ENCODE measurements at places on chromosomes 16 and 17.
A peak's percentile ranks its signal among the peaks of the same experiment; 100 is the strongest.

GRCh38 chr17:66250686-66251085 is 21.5 kb upstream of the APOH start:
- no peak for DNase-seq

DNA sequence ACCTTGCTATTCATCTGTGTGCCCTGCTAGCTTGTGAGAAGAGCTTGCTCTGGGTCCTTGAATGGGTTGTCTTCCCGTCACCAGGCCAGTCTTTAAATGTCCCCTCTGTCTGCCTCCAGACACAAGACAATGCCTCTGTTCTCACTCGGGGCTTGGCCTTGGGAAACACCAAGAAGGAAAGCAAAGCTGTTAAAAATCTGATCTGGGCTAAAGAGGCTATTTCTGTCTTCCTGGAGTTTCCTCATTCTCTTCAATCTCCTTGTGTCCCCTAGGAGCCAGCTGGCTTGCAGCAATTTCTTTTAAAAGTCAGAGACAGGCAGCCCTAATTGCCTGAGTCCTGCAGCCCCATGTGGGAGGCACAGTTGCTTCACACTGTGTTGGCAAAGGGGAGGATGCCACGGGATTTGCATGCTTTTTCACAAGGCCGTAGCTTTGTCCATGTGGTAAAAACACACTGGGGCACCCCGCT is 2.5 kb downstream of the DNAI2 start:
- no peak for DNase-seq

GRCh38 chr17:379531-380465 is 27.2 kb upstream of the RPH3AL start:
- DNase-seq, result no peak

DNA sequence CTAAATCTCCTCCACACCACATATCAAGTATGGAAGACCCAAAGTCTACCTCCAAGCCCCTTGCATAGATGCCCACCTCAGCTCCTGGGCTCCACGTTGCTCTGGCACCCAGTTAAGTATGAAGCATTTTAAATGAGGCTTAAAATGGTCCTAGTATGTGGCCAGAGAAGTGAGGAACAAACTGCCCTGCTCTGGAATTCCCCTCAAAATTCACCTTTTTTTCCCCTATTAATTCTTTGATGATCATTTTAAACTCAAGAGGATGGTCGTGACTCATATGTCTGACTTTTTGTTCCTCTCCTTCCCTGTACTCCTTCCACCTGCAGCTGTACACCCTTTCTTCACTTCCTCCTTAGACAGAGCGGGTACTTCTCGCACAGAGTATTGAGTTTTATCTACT is 234.5 kb upstream of the MYOCD start:
- no peak for DNase-seq

DNA sequence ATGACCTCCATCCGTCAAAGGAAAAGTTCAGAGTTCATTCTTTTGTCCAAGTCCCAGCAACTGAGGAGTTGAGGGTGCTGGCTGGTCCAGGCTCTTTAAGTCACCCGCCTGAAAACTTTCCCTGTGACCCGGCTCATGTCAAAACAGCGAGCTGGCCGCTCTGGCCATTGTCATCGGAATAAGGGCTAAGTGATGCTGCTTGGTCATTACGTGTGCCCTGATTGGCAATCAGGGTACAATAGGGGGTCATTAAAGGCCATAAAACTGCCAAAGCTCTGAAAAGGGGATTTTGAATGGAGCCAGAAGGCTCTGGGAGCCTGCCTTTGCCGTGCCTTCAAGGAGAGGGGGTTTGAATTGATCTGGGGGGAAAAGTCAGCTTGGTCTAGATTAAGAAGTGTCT is 88.5 kb upstream of the IRX3 start:
- no peak for DNase-seq

DNA sequence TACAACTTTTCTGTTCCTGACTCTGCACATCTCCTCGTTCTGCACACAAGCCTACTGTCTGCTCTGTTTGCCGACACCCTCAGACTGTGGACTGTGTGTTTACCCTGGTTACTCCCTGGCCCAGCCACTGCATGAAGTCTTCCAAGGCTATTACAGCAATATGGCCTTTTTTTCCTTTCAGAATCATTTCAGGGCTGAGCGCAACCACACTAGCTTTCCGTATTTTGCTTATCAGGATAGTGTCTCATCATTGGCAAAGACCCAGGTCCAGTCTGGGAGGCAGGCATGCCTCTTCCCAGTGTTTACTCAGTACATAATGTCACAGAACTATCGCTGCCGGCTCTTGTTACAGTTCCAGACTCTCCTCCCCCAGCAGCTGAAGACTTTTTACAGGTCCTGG is 10.1 kb downstream of the DNAH9 start:
- DNase-seq, result no peak

GRCh38 chr16:46612121-46612520 is 9.1 kb downstream of the SHCBP1 start:
- no peak for DNase-seq

DNA sequence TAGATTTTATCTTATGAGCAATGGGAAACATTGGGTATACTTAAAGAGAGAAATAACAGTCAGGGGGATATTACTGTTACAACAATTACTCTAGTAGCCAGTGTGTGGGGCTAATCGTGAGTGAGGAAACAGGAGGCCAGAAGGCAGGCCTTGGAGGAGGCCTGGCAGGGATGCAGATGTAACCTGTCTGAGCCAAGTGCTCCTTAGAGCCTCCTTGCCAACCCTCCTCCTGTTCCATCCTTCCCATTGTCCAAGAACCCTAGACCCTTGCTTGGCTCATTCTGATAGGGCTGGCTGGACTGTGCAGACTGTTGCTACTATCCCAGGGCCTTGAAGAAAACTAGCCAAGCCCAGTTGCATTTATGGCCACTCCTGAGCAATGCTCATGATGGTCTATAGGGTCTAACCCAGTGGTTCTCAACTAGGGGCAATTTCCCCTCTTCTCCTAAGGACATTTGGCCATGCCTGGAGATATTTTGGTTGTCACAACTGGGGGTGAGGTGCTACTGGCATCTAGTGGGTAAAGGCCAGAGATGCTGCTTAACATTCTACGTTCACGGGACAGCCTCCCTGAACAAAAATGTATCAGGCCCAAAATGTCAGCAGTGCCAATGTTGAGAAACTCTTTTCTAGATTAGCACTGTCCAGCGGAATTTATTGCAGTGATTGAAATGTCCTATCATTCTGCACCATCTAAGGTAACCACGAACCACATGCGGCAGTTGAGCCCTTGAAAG is 24.4 kb upstream of the WSCD1 start:
- no peak for DNase-seq

- DNase-seq, result no peak
Measured at GRCh38 chr17:8924595-8924994, 40.9 kb downstream of the PIK3R5 start.

DNA sequence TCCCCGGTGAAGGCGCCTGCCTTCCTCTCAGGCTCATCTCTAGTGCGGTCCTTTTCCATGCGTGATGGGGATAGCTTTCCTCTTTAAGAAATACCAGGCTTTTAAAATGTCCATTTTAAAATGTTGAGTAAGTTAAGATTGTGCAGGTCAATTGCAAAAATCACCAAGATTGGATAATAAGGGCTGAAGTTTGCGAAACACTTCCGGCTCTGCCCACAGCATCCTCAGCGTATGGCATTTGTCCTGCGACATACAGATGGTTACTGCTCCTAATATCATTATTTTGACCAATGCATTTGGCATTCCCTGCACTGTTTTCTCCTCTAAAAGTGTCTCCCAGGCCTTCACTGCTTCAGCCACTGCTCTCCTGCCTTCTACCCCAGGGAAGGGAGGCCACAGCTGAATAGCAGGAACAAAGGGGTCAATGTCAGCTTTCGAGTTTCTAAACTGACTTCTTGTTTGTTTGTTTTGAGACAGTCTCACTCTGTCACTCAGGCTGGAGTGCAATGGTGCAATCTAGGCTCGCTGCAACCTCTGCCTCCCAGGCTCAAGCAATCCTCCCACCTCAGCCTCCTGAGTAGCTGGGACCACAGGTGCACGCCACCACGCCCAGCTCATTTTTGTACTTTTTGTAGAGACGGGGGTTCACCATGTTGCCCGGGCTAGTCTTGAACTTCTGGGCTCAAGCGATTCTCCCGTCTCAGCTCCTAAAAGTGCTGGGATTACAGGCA is 91.9 kb downstream of the CRISPLD2 start:
- DNase-seq, result no peak

DNA sequence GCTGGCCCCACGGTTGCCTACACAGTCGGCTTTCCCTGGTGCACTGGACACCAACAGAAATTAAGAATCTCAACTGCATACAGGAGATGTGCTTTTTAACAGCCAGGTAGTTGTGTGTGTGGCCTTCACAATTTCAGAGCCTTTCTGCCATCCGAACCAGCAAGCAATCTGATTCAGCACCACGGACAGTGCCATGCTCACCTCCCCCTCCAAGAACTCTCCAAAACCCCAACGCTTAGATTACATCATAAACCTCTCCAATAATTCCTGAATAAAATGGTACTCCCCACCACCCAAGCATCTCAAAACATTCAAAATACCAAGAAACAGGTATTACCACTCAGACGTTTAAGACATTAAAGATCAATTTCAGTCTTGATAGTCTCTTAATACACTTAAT is 31.8 kb downstream of the USP7 start:
- DNase-seq, result peak; percentile 51

- peak; percentile 62 for DNase-seq
Measured at GRCh38 chr17:67245694-67246402, 852 bp upstream of the HELZ start.

DNA sequence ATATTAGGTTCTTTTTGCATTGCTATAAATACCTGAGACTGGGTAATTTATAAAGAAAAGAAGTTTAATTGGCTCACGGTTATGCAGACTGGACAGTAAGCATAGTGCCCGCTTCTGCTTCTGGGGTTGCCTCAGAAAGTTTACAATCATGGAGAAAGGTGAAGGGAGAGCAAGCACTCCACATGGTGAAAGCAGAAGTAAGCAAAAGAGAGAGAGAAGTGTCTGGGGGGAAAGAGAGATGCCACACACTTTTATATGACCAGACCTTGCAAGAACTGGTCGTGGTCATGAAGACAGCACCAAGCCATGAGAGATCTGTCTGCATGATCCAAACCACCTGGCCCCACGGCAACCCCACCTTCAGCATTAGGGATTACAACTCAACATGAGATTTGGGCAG is 45.4 kb downstream of the KCNJ16 start:
- DNase-seq, result no peak

DNA sequence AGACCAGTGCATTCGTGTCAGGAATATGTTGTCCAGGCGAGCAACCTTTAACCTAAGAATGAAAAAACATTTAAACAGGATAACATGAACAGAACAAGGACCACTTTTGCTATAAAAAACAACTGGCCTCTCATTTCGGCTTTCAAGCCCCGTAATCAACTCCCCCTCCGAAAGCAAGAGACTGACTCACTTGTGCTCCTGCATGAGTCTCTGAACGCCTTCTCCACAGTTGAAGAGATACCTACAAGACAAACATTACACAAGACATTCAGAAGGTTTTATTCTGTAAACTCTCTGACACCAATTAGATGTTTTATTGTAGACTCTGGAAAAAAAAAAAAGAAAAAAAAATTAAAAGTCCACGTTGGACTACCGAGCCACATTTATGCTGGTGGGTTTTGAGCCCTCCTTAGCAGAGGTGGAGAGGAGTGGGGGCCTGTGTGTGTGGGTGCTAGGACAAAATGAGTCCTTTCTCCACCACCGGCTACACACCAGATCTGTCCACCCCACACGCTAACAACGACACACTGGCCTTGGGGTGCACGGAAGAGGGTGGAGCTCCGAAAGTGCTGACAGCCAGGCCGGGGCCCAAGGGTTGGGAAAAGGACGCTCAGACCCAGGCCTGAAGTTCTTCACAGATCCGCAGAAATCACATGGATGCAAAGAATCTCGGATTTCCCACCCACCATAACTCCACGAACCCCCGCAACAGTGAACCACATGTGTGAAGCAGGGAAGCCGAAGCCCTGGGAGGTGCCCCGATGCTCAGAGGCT is 759 bp downstream of the ELAC2 start:
- no peak for DNase-seq

DNA sequence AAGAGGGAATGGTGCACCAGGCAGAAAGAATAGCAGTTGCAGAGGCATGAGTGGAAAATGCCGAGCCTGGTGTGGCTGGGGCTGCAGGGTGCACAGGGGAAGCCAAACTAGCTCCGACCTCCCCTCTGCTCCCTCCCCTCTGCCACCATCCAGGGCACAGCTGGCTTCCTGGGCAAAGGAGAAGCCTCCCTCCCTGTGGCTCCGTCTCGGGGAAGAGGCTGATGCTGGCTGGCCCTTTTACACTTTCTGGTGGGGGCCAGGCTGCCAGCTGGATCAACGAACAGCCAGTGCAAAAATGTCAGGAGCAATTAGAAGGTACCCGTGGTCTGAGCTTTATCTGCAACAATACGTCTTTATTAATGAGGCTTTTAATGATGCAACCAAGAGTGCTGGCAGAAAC is 37.1 kb upstream of the KCNJ12 start:
- no peak for DNase-seq

DNA sequence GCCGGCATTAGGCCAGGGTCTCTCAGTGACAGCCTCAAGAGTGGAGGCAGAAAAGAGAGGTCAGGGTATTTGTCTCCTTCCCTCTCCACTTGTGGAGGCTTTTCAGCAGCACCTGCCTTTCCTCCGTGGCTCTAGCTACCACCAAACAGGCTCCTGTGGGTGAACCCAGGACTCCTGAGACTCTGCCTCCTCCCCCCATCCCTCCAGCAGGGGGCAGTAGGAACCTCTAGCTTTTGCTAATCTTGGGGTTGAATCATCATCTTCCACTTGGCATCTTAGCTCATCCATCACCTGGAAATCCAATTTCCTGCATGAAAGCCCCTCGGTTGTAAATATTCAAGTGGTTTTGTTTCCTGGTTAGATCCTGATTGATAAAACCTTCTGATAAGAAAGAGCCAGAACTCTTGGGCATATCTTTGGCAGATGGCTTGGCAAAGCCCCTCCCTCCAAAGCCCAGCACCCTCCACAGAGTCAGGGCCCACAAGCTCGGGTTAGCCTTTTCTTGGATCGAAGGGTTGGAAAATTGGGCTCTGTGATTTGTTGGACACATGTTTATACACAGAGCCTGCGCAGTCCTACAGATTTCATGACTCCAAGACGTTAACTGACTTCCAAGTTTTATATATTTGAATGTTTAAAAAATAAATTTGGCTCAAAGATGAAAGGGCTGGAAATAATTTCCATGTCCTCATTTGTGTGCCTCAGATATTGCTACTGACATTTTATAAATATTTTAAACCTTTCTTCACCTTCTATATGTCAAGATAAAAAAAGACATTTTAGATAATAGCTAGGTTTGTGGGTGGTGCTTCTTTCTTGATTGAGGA is 322.1 kb downstream of the MAP2K4 start:
- DNase-seq, result peak; percentile 24

GRCh38 chr17:39360537-39360936 is 40.9 kb downstream of the FBXL20 start:
- DNase-seq, result no peak
